A549 treated with ZK216348 at 1 μM for 4 hours (cell line): ENCODE measurements at places on chromosomes 16 and 17. TPM values are rescaled to one million over a fixed set of nuclear protein-coding genes. Genes with fewer than 3 reads are reported as not detected.

Gene TSR3
- 45.6 to 104 TPM (median 97.7 TPM) in 5 replicates for total RNA-seq

Gene CARHSP1
- 122 to 156 TPM (median 141 TPM) in 5 replicates for total RNA-seq

Gene ASGR2
- total RNA-seq = 0.17 TPM in 1 of 5 replicates, not detected in the others

Gene PRR29
- 0.66 to 1.8 TPM (median 0.68 TPM) in 5 replicates for total RNA-seq

Gene OR2C1
- total RNA-seq = not detected in 5 replicates

Gene C17orf113
- total RNA-seq = 0.40 to 1.2 TPM (median 0.76 TPM) in 5 replicates

Gene CSNK2A2
- 51.4 to 68.3 TPM (median 57.3 TPM) in 5 replicates for total RNA-seq

Gene BEAN1
- total RNA-seq = 2.8 to 5.1 TPM (median 3.8 TPM) in 5 replicates

Gene TPSB2
- 0.20 to 0.27 TPM in 2 of 5 replicates, not detected in the others for total RNA-seq

Gene KRTAP2-1
- total RNA-seq = not detected in 5 replicates

Gene ZNF597
- total RNA-seq = 0.85 to 1.3 TPM (median 0.95 TPM) in 5 replicates

Gene CEP295NL
- total RNA-seq = 0.21 to 0.64 TPM (median 0.64 TPM) in 5 replicates

Gene MFAP4
- not detected in 5 replicates for total RNA-seq

Gene GTF3C1
- 42.7 to 83.4 TPM (median 74.6 TPM) in 5 replicates for total RNA-seq

Gene MPV17L
- total RNA-seq = 4.1 to 5.9 TPM (median 5.7 TPM) in 5 replicates

Gene SKA2
- total RNA-seq = 92.2 to 204 TPM (median 96.5 TPM) in 5 replicates

Gene TLCD2
- 1.3 to 2.0 TPM (median 1.6 TPM) in 5 replicates for total RNA-seq

Gene HEATR9
- total RNA-seq = not detected in 5 replicates

Gene C17orf107
- total RNA-seq = 0.13 to 0.41 TPM (median 0.36 TPM) in 5 replicates

Gene CCL5
- 1.0 to 2.3 TPM (median 1.5 TPM) in 5 replicates for total RNA-seq

Gene KRTAP17-1
- total RNA-seq = not detected in 5 replicates

Gene HOXB2
- 0.48 to 0.84 TPM (median 0.63 TPM) in 5 replicates for total RNA-seq

Gene NPIPB6
- 1.4 to 2.9 TPM (median 1.5 TPM) in 5 replicates for total RNA-seq

Gene DOC2A
- total RNA-seq = 0.88 to 3.5 TPM (median 2.5 TPM) in 5 replicates

Gene PRAC1
- total RNA-seq = not detected in 5 replicates

Gene FBXL19
- 8.6 to 23.7 TPM (median 22.0 TPM) in 5 replicates for total RNA-seq

Gene KRT28
- not detected in 5 replicates for total RNA-seq

Gene CLEC3A
- total RNA-seq = not detected in 5 replicates

Gene GPR139
- total RNA-seq = not detected in 5 replicates

Gene FNDC8
- total RNA-seq = 0.11 TPM in 1 of 5 replicates, not detected in the others

Gene TPSD1
- not detected in 5 replicates for total RNA-seq

Gene PIK3R6
- total RNA-seq = 0.07 TPM in 1 of 5 replicates, not detected in the others

Gene TMEM95
- not detected in 5 replicates for total RNA-seq

Gene GSE1
- total RNA-seq = 18.2 to 26.3 TPM (median 21.3 TPM) in 5 replicates

Gene WSCD1
- total RNA-seq = 1.9 to 3.9 TPM (median 3.3 TPM) in 5 replicates

Gene SCARF1
- 0.25 to 0.39 TPM (median 0.33 TPM) in 5 replicates for total RNA-seq

Gene FBXW10
- total RNA-seq = 0.93 to 1.8 TPM (median 1.6 TPM) in 5 replicates

Gene DNAH9
- not detected in 5 replicates for total RNA-seq

Gene CALCOCO2
- 69.6 to 95.2 TPM (median 83.4 TPM) in 5 replicates for total RNA-seq

Gene OMG
- not detected in 5 replicates for total RNA-seq

Gene TP53TG3F
- 0.07 to 0.26 TPM in 2 of 5 replicates, not detected in the others for total RNA-seq

Gene LRRC37A
- total RNA-seq = 0.67 to 1.2 TPM (median 0.75 TPM) in 5 replicates
